Glutamatergic neuron (in vitro differentiated cells): ENCODE measurements at places on chromosomes 5 and 9. TPM values are rescaled to one million over a fixed set of nuclear protein-coding genes. Genes with fewer than 3 reads are reported as not detected.

- DNase-seq, result no peak
- no peak overlapping the region for H3K4me3 ChIP-seq
- no peaks in the 10 kb centered on the region for H3K4me1 ChIP-seq
- no peaks in the 10 kb centered on the region for H3K36me3 ChIP-seq
- H3K27ac ChIP-seq, result no peak overlapping the region
These were observed 2055.2 kb downstream of the MAT2B start for GRCh38 chr5:165560648-165561047.

DNA sequence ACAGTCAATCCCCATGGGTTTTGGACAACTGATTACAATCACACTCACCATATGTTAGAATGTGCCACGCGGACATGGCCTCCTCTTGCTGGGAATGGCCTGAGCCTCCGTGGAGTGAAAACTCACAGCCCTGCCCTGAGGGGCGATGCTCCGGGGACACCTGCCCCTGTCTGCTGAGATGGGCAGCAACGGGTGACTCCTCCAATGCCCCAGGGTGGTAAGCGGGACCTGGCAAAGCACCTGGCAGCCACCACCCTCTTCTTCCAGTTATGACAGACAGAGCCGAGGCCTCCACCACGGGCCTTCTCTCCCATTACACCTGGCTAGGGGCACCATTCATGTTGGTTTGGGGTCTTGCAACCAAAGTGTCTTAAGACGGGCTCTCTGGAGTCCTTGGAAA lies 94.9 kb upstream of the COL5A1 start:
- H3K4me1 ChIP-seq, result peaks cover 37% of the 10 kb centered on the region
- peak overlapping the region; percentile 73 for H3K27ac ChIP-seq
- H3K27me3 ChIP-seq, result peaks cover 9% of the 10 kb centered on the region
- H3K36me3 ChIP-seq, result peaks cover 8% of the 10 kb centered on the region
- H3K4me3 ChIP-seq, result peak overlapping the region; percentile 42

DNA sequence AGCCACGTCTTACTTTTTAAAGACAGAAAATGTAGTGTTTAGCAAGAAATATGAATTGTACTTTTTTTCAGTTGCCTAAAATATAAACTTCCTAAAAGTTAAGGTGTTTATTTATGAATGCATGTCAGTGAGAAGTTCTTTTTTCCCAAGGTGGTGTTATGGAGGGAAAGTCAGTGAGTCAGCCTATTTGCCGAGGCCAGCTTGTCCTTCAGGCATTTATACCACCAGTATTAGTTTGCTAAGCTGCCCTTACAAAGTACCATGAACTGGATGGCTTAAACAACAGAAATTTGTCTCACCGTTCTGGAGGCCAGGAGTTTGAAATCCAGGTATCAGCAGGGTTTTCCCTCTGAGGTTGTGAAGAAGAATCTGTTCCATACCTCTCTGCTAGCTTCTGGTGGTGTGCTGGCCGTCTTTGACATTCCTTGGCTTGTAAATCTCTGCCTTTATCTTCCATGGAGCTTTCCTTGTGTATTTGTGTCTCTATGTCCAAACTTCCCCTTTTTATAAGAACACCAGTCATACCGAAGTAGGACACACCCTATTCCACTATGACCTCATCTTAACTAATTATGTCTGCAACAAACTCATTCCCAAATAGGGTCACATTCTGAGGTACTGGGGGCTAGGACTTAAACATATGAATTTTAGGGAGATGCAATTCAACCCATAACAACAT lies 38.4 kb downstream of the PRKACG start:
- no peak overlapping the region for H3K4me3 ChIP-seq
- no peak for DNase-seq
- no peak overlapping the region for H3K27ac ChIP-seq
- peaks cover 2% of the 10 kb centered on the region for H3K4me1 ChIP-seq
- H3K36me3 ChIP-seq, result no peaks in the 10 kb centered on the region

DNA sequence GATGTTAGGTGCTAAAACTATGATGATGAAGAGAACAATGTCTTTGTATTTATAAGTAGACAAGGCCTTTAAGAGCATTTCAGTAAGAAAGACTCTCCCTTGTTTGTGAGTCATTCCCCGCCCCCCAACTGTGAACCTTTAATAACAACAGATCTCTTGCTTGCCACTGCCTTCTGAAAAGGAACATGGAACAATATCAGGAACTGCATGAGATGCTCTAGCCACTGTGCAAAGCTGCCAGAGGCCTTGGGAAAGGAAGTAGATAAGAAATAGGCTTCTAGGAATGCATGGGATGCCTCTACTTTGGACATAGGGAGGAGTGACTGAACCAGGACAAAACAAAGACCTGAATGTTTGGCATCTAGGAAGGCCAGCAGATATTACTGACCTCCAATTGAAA lies 296.1 kb upstream of the MPDZ start:
- no peak for DNase-seq
- no peaks in the 10 kb centered on the region for H3K27me3 ChIP-seq
- H3K27ac ChIP-seq, result no peak overlapping the region
- H3K4me3 ChIP-seq, result no peak overlapping the region
- no peaks in the 10 kb centered on the region for H3K4me1 ChIP-seq
- H3K36me3 ChIP-seq, result no peaks in the 10 kb centered on the region

The KCNT1 gene
- total RNA-seq, result 0.76 TPM

DNA sequence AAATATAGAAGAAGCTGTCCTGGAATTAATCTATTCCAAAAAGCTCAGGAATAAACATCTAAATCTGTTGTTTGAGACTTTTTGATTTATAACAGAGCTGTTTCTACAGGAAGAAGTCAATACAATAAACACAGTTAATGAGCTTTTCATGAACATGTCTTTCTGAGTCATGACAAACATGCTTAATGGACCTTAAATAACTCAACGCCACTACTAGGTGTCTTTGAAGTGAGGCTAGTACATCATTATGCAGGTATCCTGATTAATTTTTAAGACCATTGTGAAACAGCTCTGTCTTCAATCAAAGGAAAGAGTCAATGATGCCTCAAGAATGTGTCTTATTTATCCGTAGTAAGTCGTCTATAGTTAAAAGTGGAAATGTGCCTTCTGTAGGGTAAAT lies 131.6 kb downstream of the GABRB2 start:
- no peaks in the 10 kb centered on the region for H3K27me3 ChIP-seq
- H3K36me3 ChIP-seq, result no peaks in the 10 kb centered on the region
- H3K27ac ChIP-seq, result no peak overlapping the region

DNA sequence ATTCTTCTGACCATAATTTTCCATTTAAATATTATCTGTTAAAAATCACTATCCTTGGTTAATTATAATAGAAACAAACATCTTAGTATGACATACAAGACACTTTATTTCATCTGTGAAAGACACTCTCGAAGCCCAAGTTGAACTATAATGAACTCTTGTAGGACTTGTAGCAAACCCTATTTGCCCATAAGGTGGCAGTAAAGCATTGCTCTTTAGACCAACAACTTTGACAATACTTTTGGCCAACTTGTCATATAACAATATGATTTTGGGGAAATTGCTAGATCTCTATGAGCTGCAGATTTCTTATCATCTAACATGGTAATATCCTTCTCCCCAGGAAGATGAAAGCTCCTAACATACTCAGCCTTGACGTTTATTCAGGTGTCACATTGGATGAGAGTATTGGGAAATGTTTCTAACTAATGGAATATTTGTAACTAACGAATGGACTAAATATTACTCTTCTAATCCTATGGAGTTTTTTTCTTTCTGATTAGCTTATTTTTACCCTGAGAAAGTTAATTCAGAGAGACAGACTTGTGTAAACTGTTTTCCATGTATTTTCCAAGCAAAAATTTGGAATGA lies 11.0 kb downstream of the SPINK14 start:
- no peak overlapping the region for H3K27ac ChIP-seq
- H3K36me3 ChIP-seq, result no peaks in the 10 kb centered on the region
- no peak for DNase-seq
- H3K4me3 ChIP-seq, result no peak overlapping the region

GRCh38 chr9:120350596-120350995 lies 229.4 kb downstream of the CDK5RAP2 start:
- no peak overlapping the region for H3K4me3 ChIP-seq
- peaks cover 5% of the 10 kb centered on the region for H3K27me3 ChIP-seq
- peaks cover 4% of the 10 kb centered on the region for H3K4me1 ChIP-seq
- peaks cover 3% of the 10 kb centered on the region for H3K36me3 ChIP-seq
- DNase-seq, result no peak

GRCh38 chr5:123916345-123917121 lies 404.6 kb downstream of the CSNK1G3 start:
- no peaks in the 10 kb centered on the region for H3K27me3 ChIP-seq
- peaks cover 9% of the 10 kb centered on the region for H3K36me3 ChIP-seq
- DNase-seq, result no peak
- no peaks in the 10 kb centered on the region for H3K4me1 ChIP-seq
- no peak overlapping the region for H3K27ac ChIP-seq
- H3K4me3 ChIP-seq, result no peak overlapping the region

DNA sequence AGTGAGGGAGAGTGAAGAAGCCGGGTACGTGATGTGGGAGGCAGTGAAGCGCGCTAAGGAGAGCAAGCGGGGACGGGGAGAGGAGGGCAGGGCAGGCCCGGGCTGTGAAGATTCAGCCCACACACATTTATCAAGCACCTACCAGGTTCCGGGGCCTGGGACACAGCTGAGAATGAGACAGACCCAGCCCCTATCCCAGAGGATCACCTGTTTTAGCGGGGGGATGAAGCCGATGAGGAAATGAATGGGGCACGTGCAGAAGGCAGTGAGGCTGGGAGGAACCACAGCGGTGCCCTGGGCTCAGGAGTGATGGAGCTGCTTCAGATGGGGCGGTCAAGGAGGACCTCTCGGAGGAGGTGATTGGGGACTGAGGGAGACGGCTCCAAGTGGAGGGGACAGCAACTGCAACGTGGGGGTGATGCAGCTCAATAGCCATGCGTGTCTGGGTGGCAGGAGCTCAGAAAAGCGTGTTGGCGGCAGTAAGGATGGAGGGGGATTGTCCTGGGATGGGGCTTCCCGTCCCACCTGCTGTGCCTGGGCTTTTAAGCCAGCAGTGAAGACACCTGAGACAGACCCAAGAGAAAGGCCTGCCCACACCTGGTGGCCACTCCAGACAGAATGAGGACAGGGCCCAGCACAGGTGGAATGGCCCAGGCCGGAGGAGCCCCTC lies 77.5 kb upstream of the UNC5A start:
- no peak overlapping the region for H3K4me3 ChIP-seq
- DNase-seq, result no peak
- peak overlapping the region; percentile 83 for H3K27ac ChIP-seq
- H3K27me3 ChIP-seq, result peaks cover 15% of the 10 kb centered on the region
- peaks cover 28% of the 10 kb centered on the region for H3K4me1 ChIP-seq

GRCh38 chr5:14242871-14243383 lies 99.8 kb downstream of the TRIO start:
- H3K36me3 ChIP-seq, result no peaks in the 10 kb centered on the region
- H3K27ac ChIP-seq, result peak overlapping the region; percentile 88
- no peak for DNase-seq
- H3K4me1 ChIP-seq, result peaks cover 71% of the 10 kb centered on the region
- H3K4me3 ChIP-seq, result no peak overlapping the region

DNA sequence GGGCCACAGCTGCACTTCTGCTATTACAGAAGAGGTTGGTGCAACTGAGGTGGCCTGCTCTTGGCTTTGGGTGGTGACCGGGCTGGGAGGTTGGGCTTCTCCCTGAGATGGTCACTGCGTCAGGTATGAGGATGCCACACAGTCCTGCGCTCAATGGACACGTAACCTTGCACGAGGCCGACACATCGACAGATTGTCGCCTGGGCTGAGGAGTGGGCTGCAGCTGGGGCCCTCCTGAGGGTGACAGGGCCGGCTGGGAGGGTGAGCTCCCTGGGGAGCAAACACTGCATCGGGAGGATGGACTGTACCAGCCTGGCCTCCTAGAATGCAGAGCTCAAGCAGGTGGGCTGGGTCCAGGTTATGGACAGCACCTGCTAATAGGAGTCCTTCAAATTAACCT lies 261.1 kb upstream of the ADAMTS16 start:
- no peaks in the 10 kb centered on the region for H3K36me3 ChIP-seq
- no peak overlapping the region for H3K4me3 ChIP-seq
- DNase-seq, result no peak
- H3K27me3 ChIP-seq, result peaks cover 10% of the 10 kb centered on the region
- peaks cover 3% of the 10 kb centered on the region for H3K4me1 ChIP-seq
- H3K27ac ChIP-seq, result no peak overlapping the region

DNA sequence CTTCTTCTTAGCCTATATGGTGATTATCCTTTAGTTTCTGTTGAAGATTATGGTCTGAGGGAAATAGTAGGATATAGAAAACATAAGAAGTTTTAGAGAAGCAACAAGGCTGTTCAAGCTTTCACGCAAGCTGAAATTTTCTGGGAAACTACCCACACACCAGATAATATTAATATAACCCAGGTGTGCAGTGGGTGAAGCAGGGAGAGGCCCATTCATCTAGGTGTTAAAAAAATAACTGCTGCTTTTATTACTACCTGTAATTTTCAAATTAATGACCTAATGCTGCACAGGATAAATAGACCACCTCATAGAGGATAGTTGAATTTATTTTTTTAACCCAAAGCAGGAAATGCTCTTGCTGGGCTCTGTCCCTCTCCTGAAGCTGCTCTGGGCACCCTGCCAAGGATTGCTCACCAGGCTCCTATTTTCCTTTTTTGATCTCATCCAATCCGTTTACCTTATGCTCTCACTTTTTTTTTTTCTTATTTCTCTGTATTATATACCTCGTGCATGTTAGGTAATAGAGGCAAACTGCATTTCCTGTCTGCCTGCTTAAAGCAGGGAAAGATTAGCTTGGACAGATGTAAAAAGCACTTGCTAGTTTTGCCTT lies 124.3 kb upstream of the SLC12A2 start:
- no peak for DNase-seq
- H3K27ac ChIP-seq, result no peak overlapping the region
- peaks cover 19% of the 10 kb centered on the region for H3K4me1 ChIP-seq
- peaks cover 10% of the 10 kb centered on the region for H3K36me3 ChIP-seq
- H3K27me3 ChIP-seq, result peaks cover 9% of the 10 kb centered on the region
- no peak overlapping the region for H3K4me3 ChIP-seq

DNA sequence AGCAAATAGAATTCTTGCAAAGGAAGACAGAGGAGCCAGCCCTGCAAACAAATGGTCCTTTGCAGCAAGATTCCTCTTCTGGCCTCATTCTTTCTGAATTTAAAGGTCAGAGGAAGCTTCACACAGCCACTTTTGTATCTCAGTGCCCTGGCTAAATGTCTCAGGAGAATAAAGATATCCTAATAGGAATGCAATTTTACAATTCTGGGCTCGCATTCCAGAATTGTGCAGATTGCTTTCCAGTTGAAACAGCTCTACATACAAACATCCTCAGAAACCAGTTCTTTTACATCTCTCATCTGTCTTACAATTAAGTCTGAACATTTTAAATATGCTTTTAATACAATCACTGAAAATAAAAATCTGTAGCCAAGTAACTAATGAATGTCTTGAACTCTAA lies 14.6 kb upstream of the ACOT12 start:
- H3K36me3 ChIP-seq, result no peaks in the 10 kb centered on the region
- no peak overlapping the region for H3K4me3 ChIP-seq
- no peak overlapping the region for H3K27ac ChIP-seq
- no peak for DNase-seq
- H3K27me3 ChIP-seq, result no peaks in the 10 kb centered on the region
- H3K4me1 ChIP-seq, result peaks cover 20% of the 10 kb centered on the region

The ARL14EPL gene
- total RNA-seq, result not detected

The FBXL7 gene
- total RNA-seq, result 25.3 TPM

DNA sequence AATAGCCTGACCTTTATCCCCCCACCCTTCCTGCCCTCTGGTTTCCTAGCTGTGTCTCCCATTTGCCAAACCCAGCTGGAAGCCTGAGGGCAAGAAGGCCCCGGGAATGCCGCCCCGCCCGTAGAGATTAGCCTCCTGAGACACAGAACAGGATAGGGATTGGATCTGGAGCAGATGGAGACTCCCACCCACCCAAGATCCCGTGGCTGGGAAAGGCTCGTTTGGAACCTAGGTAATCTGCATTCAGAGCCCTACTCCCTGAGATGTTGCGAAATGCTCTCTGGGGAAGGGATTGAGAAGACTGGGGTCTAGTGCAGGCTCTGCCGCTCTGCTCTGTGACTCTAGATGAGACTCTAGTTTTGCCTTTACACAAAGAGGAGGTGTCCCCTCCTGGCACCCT lies 10.9 kb downstream of the AQP3 start:
- H3K36me3 ChIP-seq, result peaks cover 4% of the 10 kb centered on the region
- no peak overlapping the region for H3K4me3 ChIP-seq
- H3K27me3 ChIP-seq, result peaks cover 16% of the 10 kb centered on the region

The CENPP gene
- 5.7 TPM for total RNA-seq
